ENCODE measurements at places on chromosomes 7 and 10. TPM values are rescaled to one million over a fixed set of nuclear protein-coding genes. Genes with fewer than 3 reads are reported as not detected.

DNA sequence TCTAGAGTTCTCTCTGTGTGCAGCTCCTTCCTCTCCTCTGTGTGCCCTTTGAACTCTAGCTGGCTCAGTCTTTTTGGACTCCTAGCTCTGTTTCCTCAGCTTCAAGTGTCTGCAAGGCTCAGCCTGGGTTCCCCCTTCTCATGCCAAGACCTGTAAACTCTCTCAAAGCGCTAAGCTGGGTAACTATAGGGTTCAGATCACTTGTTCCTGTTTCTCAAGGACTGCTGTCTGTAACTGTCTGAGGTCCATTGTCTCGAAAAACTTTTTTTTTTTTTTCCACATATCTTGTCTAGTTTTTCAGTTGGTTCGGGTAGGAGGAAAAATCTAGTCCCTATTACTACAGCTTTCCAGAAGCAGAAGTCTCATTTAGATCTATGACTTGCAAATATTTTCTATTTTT lies 46.6 kb upstream of the PPP1R17 start:
- DNase-seq = no peak

GRCh38 chr10:74194999-74195398 lies 44.0 kb downstream of the ADK start:
- DNase-seq = no peak

DNA sequence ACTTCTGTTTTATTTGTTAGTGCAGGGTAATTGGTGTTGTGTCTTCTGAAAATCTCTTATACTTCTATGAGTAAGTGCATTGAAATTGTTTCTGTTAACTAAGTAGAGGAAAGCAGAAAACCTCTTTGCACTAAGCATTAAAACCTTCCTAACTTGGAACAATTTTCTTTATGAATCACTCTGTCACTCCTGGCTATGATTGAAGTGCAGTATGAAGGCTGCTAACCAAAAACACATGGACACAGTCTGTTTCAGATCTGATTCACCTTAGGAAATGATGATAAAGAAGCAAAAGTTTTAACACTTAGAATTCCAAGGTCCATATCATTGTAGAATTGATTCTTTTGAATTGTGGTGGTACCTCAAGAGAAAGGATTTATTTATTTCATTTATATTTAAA lies 41.9 kb downstream of the MET start:
- no peak for DNase-seq

GRCh38 chr7:92246360-92247101 lies 757 bp downstream of the ANKIB1 start:
- peak; percentile 66 for DNase-seq

DNA sequence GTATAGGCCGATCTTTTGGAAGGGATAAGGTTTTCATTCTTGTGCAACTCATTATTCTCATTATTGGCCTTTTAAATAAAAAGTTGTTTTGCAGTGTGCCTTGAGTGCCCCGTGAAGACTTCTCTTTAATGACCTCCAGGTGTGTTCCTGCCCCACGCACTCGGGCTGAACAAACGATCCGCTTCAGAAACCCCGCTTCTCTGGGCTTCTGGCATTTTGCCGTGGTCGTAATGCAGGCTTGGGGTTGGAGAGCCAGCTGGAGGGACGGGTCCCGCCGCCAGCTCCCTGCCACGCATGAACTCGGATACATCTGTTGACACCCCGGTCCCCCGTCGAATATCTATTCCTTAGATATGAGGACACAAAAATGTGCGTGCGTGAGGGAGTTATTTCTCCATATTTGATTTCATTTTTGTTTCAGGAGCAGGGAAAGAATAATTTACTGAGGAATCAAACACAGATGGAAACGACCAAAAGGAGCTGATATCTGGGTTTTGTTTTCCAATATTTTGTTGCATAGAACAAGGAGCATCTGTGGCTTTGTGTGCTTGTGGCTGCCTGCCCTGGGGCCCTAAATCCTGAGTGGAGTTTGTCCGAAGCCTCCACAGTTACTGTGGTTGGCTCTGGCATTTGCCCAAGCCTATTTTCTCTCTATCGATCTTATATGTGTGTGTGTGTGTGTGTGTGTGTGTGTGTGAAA lies 17.0 kb upstream of the TTYH3 start:
- DNase-seq = no peak

- no peak for DNase-seq
Measured at GRCh38 chr10:7571981-7572380, 94.8 kb downstream of the ITIH5 start.

DNA sequence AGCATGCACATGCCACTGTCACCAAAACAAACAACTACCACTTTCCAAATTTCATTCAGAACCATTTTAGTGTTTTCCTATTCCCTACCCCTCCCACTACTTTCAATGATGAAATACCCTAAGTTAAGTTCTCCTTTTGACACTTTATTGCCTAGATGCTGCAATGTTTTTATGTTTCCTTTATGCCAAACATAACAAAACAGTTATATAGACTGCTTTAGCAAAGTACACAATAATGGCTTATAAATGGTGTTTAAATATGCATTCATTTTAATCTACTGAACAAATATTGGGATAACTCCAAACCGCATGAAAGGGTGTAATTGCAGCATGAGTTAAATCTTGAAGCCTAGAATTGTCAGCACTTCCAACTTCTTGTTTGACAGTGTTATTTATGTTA lies 69.2 kb downstream of the PHYHIPL start:
- DNase-seq = no peak

DNA sequence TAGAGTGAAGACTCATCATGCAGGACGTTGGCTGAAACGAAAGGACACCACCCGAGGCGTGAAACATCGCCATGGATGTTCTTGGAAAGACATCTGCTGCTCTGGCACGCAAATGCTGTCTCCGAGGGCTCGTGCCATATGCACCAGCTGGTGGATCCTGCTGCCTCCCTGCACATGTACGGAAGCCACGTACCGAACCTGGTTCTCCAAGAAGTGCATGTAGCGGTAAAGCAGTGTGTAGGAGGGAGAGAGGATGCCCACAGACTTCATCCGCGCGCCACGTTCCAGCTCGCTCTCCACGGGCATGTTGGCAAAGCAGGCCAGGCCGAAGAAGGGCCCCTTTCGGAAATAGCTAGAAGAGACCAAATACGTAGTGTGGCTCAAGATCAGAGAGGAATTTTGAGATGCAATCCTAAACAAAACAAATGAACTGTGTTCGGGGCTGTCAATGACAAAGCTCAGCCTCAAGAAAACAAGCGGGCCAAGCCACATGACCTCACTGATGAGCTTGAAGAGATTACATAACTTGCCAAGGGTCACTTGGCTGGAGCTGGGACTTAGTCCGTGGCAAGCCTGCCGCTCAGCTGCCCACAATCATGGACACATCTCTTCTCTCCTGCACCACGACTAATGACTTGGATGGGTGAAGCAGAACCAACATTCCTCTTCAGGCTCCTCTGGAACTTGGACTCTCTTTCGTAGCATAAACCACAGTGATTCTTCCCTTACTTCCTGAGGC lies 16.5 kb downstream of the DENND11 start:
- DNase-seq = no peak

The NPTX2 gene
- total RNA-seq = not detected

DNA sequence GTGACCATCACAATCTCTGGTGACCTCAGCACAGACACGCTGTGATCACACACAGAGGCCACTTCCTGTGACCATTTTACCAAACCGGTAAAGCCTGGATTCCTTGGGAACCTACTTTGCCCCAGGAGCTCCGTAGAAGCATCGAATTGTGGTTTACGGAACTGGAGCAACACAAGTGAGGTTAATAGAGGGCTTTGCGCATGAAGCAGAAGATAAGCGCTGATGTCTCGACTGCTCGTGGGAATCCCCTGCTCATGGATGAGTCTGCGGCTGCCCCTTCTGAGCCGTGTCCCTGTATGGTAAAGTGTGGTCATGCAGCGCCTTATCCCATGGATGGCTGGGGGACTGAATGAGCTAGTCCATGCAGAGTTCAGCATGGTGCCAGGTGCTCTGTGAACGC lies 53.6 kb downstream of the VIPR2 start:
- no peak for DNase-seq

The ZNF804B gene
- not detected for total RNA-seq

The RBP3 gene
- total RNA-seq = not detected

DNA sequence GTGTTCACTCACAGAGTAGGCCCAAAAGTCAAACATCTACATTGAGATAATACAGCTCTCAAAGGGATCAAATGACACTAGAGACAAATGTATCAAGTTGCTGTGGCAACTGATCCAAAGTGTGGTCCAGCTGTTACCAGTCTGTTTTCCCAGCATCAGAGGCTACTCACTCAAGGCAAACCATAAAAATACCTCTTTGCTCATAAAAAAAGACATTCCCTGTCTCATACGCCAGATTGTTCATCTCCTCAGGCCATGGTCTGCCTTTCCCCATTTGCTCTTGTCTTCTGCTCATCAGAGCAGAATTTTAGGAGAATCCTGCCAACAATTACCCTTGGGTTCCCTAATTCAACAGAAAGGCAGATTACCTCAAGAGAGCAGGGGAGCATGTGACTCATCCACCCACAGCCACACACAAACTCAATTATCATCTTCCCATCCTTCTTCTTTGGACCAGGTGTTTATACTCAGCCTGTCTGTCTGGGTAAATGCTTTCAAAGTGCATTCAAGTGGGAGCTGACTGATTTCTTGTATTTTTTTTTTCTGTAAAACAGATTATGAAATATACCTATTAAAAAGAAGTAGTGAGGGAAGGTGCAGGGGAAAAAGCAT lies 226.5 kb upstream of the HPS1 start:
- no peak for DNase-seq

The CRCP gene
- 28.3 TPM for total RNA-seq

The LAMB1 gene
- total RNA-seq = not detected

- no peak for DNase-seq
Measured at GRCh38 chr7:37694208-37695094, 10.9 kb downstream of the GPR141 start.

GRCh38 chr10:71608819-71609768 lies 110.5 kb downstream of the C10orf105 start:
- DNase-seq = peak; percentile 74

GRCh38 chr7:98116656-98117461 lies 10.2 kb downstream of the LMTK2 start:
- no peak for DNase-seq

DNA sequence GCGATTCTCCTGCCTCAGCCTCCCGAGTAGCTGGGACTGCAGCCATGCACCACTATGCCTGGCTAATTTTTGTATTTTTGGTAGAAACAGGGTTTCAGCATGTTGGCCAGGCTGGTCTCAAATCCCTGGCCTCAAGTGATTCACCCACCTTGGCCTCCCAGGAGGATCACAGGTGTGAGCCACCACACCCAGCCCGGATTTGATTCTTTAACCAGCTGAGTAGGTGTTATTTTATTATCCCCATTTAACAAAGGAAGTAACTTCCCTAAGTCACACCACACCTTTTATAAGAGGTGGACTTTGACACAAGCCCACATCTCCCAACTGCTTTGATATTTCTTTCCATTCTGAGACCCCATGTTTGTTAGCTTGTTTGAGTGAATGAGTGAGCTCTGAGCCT lies 25.0 kb downstream of the SLC25A28 start:
- no peak for DNase-seq

DNA sequence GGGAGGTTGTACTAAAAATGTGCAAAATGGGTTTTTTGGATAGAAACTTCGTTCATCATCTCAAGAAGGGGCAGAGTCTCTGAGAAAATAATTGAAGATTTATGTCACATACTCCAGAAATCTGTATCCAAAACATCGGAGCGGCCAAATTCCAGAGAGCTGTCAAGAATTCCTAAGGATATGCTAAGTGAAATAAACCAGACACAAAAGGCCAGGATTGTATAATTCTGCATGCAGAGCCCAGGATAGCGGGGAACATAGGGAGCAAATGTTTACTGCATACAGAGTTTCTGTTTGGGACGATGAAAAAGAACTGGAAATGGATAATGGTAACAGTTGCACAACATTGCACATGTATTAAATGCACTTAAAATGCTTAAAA lies 224.2 kb upstream of the AUTS2 start:
- DNase-seq = no peak

DNA sequence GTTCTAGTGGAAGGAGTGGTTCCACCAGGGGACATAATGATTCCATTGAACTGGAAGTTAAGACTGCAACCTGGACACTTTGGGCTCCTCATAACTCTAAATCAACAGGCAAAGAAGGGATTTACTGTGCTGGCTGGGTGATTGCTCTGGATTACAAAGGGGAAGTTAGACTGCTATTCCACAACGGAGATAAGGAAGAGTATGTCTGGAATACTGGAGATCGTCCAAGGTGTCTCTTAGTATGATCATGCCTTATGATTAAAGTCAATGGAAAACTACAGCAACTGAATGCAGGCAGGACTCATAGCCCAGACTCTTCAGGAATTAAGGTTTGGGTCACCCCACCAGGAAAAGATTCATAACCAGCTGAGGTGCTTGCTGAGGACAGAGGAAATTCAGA lies 310.6 kb upstream of the MGMT start:
- DNase-seq = no peak

GRCh38 chr7:99083068-99083651 lies 60.7 kb downstream of the SMURF1 start:
- DNase-seq = no peak

DNA sequence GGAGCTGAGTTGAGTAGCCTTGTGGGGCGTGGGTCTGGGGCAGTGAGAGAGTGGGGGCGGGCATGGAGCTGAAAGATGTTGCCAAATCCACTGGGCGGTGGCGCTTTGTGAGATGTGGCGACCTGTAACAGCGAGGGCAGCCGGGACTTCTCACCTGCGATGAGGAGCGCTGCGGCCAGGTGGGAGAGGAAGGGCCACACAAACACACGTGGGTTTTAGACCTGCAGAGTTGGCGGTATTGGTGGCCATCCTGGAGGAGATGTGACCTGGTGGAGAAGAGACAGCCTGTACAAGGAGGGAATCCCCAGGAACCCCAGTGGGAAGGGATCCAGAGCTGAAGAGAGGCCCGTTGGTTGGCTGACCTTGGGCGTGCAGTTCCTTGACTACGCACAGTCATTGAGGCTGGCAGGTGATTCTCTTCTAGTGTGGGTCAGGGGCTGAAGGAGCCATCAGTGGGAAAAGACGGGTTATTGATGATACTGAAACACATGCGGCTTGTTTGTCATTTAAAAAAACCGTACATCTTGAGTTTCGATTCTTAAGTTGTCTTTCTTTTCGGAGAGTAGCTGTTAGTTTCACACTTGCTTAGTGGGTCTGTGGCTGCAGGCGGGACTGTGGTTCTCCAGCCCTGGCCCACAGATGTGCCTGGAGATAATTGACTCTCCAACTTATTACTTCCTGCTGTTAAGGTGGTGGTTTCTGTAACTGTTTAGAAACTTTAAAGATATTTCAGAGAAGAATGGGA lies 2.4 kb downstream of the CHST12 start:
- DNase-seq = peak; percentile 95

- peak; percentile 70 for DNase-seq
Measured at GRCh38 chr10:70174058-70174741, 3.9 kb upstream of the SAR1A start.
